GM12892 (cell line): ENCODE measurements at places on chromosomes 13 and 19.
A peak's percentile ranks its signal among the peaks of the same experiment; 100 is the strongest.

DNA sequence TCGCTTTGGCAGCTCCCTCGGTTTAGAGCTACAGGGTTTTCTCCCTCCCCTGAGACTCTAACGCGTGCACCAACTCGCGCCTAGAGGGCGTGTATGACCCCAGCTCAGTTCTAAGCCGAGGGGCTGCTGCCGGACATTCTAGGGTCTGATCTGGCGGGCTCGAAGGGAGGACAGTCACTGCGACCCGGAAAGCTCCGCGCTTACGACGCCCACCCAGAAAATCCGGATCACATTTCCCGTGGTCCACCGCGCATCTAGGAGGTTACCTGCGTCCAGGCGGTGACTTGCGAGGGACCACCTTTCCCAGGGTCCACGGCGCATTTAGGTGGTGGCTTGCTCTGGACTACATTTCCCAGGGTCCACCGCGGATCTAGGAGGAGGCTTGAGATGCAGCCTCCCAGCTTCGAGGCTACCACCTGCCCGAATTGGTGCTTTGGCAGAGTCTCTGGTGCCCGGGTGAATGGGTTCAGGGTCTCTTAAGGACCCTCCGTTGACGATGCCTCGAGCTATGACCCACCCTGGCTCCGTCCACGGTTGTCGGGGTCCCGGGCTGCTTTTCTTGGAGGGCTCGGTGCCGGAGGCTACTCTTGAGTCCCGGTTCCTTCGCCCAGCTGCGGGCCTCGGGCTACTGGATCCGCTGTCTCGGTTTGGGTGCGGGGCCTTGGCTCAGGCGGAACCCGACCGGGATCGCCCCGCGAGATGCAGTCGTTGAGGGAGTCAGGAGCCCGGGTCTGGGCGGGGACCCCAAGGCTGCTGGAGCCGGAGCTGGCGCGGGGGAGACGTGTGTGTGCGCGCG, 30.5 kb downstream of the ZNF146 start:
- no peak for DNase-seq

DNA sequence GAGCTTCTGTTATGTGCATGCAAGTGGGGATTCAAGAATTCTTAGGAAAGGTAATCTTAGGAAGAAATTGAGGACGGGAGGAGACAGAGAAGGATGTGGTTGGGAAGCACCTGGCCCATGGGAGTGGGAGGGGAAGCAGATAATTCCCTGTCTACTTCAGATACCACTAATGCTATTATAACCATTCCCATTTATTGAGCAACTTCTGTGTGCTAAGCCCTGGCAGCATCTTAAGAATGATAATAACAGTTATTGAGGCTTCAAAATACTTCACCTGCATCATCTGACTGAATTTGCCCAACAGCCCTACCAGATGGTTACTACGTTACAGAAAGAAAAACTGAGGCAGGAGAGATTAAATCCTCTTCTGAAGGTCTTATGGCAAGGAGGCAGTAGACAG, 1.4 kb downstream of the EPS8L1 start:
- no peak for DNase-seq

GRCh38 chr19:2363419-2363818, 3.4 kb downstream of the TMPRSS9 start:
- DNase-seq = no peak

- no peak for DNase-seq
Observed at GRCh38 chr19:15425321-15425950, 6.6 kb upstream of the AKAP8L start.

- DNase-seq = no peak
Observed at GRCh38 chr13:26007261-26008125, 44.3 kb downstream of the SHISA2 start.

DNA sequence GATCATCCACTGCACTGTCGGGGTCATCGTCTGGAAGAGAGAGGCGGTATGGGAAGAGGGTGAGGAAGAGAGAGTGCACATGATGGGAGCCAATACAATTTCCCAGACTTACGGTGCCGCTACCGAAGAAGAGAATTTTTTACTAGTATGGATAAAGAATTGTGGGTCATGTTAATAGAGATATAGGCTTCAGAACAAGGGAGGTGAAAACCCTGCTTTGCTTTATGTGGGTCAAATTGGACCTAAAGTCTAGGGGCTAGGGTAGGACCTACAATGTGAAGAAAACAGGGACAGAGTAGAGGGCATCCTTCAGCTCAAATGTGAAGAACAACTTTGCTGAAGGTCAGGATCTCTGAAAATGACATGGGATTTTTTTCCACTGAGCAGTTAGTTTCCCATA, 29.9 kb downstream of the UNC13A start:
- no peak for DNase-seq

DNA sequence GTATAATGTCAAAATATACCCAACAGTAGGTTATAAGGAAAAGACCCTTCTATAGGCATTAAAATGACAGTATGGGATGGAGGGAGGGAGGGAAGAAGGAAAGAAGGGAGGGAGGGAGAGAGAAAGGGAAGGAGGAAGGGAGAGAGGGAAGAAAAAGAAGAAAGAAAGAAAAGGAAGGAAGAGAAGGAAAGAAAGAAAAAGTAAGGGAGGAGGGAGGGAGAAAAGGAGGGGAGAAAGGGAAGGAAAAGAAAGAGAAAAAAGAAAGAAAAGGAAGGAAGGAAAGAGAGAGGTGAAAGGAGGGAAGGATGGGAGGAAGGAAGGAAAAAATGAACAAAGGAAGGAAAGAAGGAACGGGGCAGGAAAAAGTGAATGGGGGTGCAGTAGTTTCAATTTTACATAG, 35.3 kb upstream of the CACNA1A start:
- DNase-seq = no peak

DNA sequence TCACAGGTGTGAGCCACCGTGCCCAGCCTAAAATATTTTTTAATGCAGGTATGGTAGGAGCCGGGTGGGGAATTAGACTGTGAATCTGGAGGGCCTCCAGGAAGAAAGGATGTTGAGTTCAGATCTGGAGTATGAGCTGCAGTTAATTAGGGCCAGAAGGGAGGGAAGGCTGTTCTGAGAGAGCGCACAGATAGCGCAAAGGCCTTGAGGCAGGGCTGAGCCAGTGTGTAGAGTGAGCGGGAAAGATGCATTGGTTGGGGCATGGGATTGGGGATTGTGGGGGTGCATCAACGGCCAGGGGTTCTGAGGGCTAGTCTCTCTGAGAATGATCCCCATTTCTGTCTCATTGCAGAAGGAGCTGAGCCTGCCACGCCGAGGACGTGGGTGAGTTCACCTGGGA, 9.7 kb downstream of the MAST3 start:
- no peak for DNase-seq

GRCh38 chr19:49983645-49984229, 22.8 kb upstream of the SIGLEC11 start:
- peak; percentile 61 for DNase-seq

DNA sequence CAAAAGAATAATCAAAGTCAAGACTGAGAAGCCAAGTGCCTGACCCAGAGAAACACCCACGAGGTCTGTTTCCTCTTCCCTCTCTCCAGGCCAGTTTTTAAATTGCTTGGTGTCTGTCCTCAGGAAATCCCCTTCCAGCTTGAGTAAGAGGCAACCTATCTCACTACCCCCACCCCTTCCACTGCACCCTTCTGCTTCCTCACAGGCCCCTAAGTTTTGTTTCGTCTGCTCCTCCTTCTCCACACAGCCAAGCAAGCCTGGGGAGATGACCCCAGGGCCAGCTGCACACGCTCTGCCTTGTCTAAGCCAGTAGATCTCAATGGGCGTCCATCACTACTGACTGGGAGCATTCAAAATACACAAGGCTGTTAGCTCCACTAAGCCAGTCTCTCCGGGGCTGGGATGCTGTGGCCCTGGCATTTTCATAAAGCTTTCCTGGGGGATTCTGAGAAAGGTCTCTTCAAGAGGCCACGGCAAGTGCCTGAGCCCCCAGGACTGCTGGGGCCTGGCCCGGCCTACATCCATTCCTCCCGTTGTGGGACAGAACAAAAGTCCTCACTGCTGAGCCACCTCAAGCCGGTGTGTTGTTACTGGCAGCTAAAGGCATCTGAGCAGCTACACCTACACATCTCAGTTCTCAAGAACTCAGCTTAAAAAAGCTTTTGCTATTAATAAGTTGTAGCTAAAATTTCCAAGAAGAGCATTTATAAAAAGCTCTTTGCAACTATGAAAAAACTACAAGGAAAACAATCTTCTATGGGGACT, 14.9 kb upstream of the IL4I1 start:
- DNase-seq = no peak

DNA sequence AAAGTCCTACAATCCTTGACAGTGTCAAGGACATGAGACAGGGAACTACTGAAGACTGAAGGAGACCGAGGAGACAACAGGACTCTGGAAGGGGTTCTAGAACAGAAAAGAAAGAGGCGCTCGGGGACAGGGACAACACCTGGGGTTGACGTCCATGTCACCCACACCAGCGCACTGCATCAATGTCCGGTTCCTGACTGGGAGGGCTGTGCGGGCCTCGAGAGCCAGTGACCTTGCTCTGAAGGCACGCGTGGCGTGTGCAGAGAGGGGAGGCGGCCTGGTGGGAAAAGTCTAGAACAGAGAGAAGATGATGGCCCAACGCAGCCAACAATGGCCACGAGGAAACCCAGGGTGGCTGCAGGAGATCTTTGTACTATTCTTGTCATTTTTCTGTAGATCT, 5.7 kb downstream of the CARS2 start:
- no peak for DNase-seq

GRCh38 chr19:37059142-37059541, 19.1 kb upstream of the ZNF420 start:
- no peak for DNase-seq
